ENCODE measurements at places on chromosomes 13 and 19. TPM values are rescaled to one million over a fixed set of nuclear protein-coding genes. Genes with fewer than 3 reads are reported as not detected.
A peak's percentile ranks its signal among the peaks of the same experiment; 100 is the strongest.

GRCh38 chr19:50475736-50476223 is 527 bp upstream of the EMC10 start:
- peaks cover 20% of the 10 kb centered on the region for H3K36me3 ChIP-seq
- H3K27me3 ChIP-seq, result no peaks in the 10 kb centered on the region
- peak overlapping the region; percentile 96 for H3K4me3 ChIP-seq
- H3K4me1 ChIP-seq, result peaks cover 29% of the 10 kb centered on the region

RRAS gene
- total RNA-seq, result 7.7 TPM

DNA sequence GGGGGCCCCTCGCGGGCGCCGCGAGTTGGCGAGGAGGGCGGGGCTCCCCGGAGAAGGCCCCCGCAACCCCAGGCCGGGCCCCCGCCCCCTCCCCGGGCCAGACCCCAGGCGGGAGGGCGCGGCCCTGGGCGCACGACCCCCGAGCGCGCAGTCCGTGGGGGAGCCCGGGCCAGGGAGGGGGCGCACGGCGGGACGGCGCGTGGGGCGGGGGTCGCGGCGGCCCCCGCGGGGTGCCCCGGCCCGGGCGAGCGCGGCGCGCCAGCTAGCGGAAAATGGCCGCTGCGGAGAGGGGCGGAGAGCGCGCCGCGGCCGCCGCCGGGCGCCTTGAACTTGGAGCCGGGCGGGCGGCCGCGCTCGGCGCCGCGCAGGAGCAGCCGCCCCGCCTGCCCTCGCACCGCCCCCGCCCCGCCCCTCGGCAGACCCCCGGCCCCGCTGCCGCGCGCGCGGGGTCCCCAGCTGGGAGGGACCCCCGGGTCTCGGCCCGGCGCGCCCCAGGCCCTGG is 6.4 kb upstream of the NFIC start:
- H3K4me3 ChIP-seq, result peak overlapping the region; percentile 99
- H3K27ac ChIP-seq, result peak overlapping the region; percentile 99
- peaks cover 41% of the 10 kb centered on the region for H3K4me1 ChIP-seq
- no peaks in the 10 kb centered on the region for H3K36me3 ChIP-seq
- no peaks in the 10 kb centered on the region for H3K27me3 ChIP-seq
- DNase-seq, result no peak

- no peak overlapping the region for H3K4me3 ChIP-seq
- H3K27me3 ChIP-seq, result no peaks in the 10 kb centered on the region
Observed at GRCh38 chr13:44484562-44485138, 91.5 kb downstream of the TSC22D1 start.

DNA sequence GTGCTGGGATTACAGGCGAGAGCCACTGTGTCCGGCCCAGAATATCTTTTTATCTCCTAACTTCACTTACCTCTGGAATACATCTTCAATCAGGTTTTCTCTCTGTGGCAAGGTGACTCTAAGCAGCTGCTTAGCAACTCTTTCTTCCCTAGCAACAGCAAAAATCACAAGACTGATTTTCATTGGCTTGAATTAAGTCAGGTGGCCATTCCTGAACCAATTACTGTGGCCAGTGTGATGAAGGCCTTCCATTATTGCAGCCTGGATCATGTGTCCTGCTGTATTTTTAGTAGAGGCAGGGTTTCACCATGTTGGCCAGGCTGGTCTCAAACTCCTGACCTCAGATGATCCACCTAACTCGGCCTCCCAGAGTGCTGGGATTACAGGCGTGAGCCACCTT is 9.0 kb upstream of the LTBP4 start:
- H3K27ac ChIP-seq, result no peak overlapping the region
- peak; percentile 59 for DNase-seq
- peaks cover 7% of the 10 kb centered on the region for H3K4me1 ChIP-seq
- peaks cover 36% of the 10 kb centered on the region for H3K36me3 ChIP-seq

DNA sequence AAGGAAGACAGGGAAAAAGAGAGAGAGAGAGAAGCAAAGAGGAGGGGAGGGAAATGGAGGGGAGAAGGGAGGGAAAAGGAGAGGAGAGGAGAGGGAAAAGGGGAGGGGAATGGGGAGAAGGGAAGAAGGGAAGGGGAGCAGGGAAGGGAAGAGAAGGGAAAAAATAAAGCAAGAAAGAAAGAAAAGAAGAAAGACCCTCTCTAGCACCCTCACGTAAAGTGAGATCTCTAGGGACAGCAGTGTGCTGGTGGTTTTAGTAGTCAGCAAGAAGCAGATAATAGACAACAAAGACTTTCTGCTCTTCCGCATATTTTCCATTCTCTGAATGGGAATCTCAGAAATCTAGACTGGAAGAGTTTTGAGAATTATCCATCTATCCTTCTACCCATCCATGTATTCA is 201.8 kb upstream of the RFC3 start:
- no peaks in the 10 kb centered on the region for H3K36me3 ChIP-seq
- no peaks in the 10 kb centered on the region for H3K4me1 ChIP-seq
- DNase-seq, result no peak

ZNF98 gene
- not detected for total RNA-seq

- H3K27ac ChIP-seq, result peak overlapping the region; percentile 63
- peaks cover 7% of the 10 kb centered on the region for H3K4me1 ChIP-seq
- no peaks in the 10 kb centered on the region for H3K27me3 ChIP-seq
- no peak overlapping the region for H3K4me3 ChIP-seq
Observed at GRCh38 chr19:8250596-8250995, 41.4 kb downstream of the CERS4 start.

ZNF85 gene
- total RNA-seq, result 7.2 TPM

DNA sequence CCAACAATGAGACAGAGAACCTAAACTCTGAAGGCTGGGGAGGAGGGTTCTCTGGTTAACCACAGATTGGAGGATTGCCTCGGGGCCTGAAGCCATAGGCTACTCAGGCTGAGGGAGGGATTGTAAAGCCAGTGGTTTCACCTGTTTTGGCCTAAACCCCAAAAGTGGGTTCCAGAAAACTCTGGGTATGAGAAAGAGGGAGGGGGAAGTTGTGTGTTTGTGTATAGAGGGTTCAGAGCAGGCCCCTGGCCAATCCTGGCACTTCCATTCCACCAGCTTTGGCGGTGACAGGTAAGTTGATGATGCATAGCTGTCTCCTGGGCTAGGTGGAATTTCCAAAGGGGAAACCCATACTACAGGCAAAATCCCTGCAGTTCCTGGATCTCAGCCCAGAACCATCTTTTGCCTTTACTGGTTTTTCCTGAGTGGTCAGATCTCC is 13.5 kb upstream of the CCDC97 start:
- no peaks in the 10 kb centered on the region for H3K27me3 ChIP-seq
- peak overlapping the region; percentile 85 for H3K27ac ChIP-seq
- DNase-seq, result no peak
- no peak overlapping the region for H3K4me3 ChIP-seq
- peaks cover 97% of the 10 kb centered on the region for H3K36me3 ChIP-seq
- peaks cover 85% of the 10 kb centered on the region for H3K4me1 ChIP-seq

GRCh38 chr13:110589793-110590390 is 25.5 kb upstream of the NAXD start:
- H3K4me3 ChIP-seq, result no peak overlapping the region
- no peaks in the 10 kb centered on the region for H3K36me3 ChIP-seq
- DNase-seq, result no peak
- H3K27ac ChIP-seq, result no peak overlapping the region
- H3K4me1 ChIP-seq, result peaks cover 5% of the 10 kb centered on the region

DNA sequence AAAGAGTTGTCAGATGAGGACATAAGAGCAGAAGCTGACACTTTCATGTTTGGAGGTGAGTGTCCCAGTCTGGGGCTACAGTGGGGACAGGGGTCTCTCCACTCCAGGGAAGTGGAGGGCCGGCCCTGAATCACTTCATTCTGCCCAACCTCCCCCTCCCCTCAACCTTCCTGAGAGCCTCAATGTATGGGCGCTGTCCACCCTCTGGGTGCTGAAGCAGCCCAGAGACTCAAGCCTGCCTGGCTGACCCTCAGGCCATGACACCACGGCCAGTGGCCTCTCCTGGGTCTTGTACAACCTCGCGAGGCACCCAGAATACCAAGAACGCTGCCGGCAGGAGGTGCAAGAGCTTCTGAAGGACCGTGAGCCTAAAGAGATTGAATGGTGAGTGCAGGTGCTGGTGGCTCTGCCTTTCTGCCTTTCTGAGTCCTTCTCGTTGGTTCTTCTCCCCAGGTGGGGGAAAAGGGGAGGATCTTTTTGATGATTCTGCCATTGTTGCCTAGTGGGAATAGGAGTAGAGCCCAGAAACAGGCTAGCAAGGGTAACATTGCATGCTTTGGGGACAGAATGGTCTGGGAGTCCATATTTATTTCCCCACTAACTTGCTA is 8.8 kb downstream of the CYP4F8 start:
- H3K27ac ChIP-seq, result no peak overlapping the region
- no peaks in the 10 kb centered on the region for H3K4me1 ChIP-seq
- peak; percentile 39 for DNase-seq
- peaks cover 11% of the 10 kb centered on the region for H3K27me3 ChIP-seq
- H3K36me3 ChIP-seq, result no peaks in the 10 kb centered on the region
- H3K4me3 ChIP-seq, result no peak overlapping the region

- DNase-seq, result peak; percentile 28
- no peak overlapping the region for H3K4me3 ChIP-seq
- no peaks in the 10 kb centered on the region for H3K27me3 ChIP-seq
- peaks cover 53% of the 10 kb centered on the region for H3K36me3 ChIP-seq
- H3K4me1 ChIP-seq, result no peaks in the 10 kb centered on the region
Observed at GRCh38 chr19:38173291-38174041, 50.6 kb downstream of the DPF1 start.

GRCh38 chr13:21701460-21701859 is 30.6 kb downstream of the FGF9 start:
- H3K27ac ChIP-seq, result no peak overlapping the region
- H3K27me3 ChIP-seq, result no peaks in the 10 kb centered on the region
- H3K36me3 ChIP-seq, result no peaks in the 10 kb centered on the region
- H3K4me1 ChIP-seq, result no peaks in the 10 kb centered on the region
- DNase-seq, result no peak

GRCh38 chr19:51478381-51479234 is at the start of gene CEACAM18:
Gene CEACAM18, plus strand, starts transcription at chr19:51478539.
- no peaks in the 10 kb centered on the region for H3K4me1 ChIP-seq
- no peak for DNase-seq
- peaks cover 16% of the 10 kb centered on the region for H3K27me3 ChIP-seq
- no peak within 1 kb of the TSS for H3K27ac ChIP-seq
- no peaks in the 10 kb centered on the region for H3K36me3 ChIP-seq
- H3K4me3 ChIP-seq, result no peak within 1 kb of the TSS

- H3K36me3 ChIP-seq, result peaks cover 82% of the 10 kb centered on the region
- no peak for DNase-seq
- no peak overlapping the region for H3K4me3 ChIP-seq
- H3K27ac ChIP-seq, result no peak overlapping the region
- H3K4me1 ChIP-seq, result no peaks in the 10 kb centered on the region
Observed at GRCh38 chr13:112880221-112880641, 88.8 kb upstream of the MCF2L start.

DNA sequence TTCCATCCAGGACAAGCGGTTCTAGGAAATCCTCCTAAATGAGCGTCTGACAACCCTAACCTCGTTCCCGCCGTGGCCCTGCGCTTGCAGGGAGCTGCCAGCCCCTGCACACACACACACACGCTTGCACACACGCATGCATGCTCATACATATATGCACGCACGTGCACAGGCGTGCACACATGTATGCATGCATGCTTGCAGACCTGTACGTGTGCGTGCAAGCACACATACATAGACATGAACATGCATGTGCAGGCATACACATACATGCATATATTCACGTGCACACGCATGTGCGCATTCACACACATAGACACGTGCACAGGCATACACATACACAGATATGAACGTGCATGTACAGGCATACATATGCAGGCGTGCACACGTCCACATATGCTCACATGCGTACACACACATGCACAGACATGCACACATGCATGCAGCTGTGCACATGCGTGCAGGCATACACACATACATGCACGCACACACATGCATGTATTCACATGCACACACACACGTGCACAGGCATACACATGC is 35.6 kb downstream of the SMIM24 start:
- H3K27me3 ChIP-seq, result no peaks in the 10 kb centered on the region
- no peak for DNase-seq
- peaks cover 92% of the 10 kb centered on the region for H3K36me3 ChIP-seq
- no peak overlapping the region for H3K4me3 ChIP-seq

- H3K27me3 ChIP-seq, result peaks cover 39% of the 10 kb centered on the region
- H3K4me3 ChIP-seq, result no peak overlapping the region
- peaks cover 12% of the 10 kb centered on the region for H3K4me1 ChIP-seq
- H3K27ac ChIP-seq, result no peak overlapping the region
- DNase-seq, result no peak
Observed at GRCh38 chr19:501646-502045, 5.4 kb downstream of the MADCAM1 start.

TMPRSS9 gene
- total RNA-seq, result not detected

GRCh38 chr13:113169277-113170272 is 11.1 kb downstream of the PROZ start:
- peaks cover 14% of the 10 kb centered on the region for H3K4me1 ChIP-seq
- H3K27me3 ChIP-seq, result no peaks in the 10 kb centered on the region
- peaks cover 18% of the 10 kb centered on the region for H3K36me3 ChIP-seq

GRCh38 chr13:40756042-40756441 is 14.9 kb downstream of the MRPS31 start:
- H3K4me3 ChIP-seq, result no peak overlapping the region
- H3K27me3 ChIP-seq, result no peaks in the 10 kb centered on the region
- no peak overlapping the region for H3K27ac ChIP-seq

GRCh38 chr13:93244918-93245280 is 18.3 kb downstream of the GPC6 start:
- peak overlapping the region; percentile 38 for H3K4me3 ChIP-seq
- DNase-seq, result no peak
- peak overlapping the region; percentile 50 for H3K27ac ChIP-seq
- H3K4me1 ChIP-seq, result no peaks in the 10 kb centered on the region
- no peaks in the 10 kb centered on the region for H3K27me3 ChIP-seq
- no peaks in the 10 kb centered on the region for H3K36me3 ChIP-seq

- H3K4me3 ChIP-seq, result no peak overlapping the region
- no peak for DNase-seq
- H3K27ac ChIP-seq, result no peak overlapping the region
- peaks cover 12% of the 10 kb centered on the region for H3K4me1 ChIP-seq
Observed at GRCh38 chr19:34225659-34226015, 28.7 kb upstream of the GARRE1 start.

DNA sequence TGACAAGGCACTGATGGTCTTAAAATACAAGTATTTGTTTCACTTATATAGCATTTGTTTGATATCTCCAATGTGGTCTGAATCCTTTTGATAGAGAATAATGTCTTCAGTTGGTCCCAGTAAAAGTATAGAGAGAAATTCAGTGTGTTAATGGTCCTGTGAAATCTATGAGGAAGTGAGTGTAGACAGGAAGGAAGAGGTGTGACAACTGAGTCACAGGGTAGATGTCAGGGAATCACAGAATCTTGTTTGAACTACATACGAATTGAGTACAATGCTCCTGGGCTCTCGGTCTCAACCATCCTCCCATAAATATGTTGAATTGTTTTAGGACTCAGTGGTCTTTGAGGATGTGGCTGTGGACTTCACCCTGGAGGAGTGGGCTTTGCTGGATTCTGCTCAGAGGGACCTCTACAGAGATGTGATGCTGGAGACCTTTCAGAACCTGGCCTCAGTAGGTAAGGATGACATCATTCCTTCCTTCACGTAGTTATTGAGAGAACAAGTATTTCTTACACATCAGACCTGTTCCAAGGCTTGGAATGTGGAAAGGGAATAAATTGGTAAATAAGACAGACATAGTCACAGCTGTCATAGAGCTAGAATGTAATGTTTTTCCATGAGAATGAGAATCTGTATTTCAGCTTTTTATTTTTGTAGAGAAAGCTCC is 9.1 kb downstream of the ZNF555 start:
- DNase-seq, result no peak
- H3K36me3 ChIP-seq, result peaks cover 82% of the 10 kb centered on the region
- H3K4me3 ChIP-seq, result no peak overlapping the region

ZNF708 gene
- total RNA-seq, result 49.1 TPM
